Daoy (cell line): ENCODE measurements at places on chromosomes 7 and 10.

DNA sequence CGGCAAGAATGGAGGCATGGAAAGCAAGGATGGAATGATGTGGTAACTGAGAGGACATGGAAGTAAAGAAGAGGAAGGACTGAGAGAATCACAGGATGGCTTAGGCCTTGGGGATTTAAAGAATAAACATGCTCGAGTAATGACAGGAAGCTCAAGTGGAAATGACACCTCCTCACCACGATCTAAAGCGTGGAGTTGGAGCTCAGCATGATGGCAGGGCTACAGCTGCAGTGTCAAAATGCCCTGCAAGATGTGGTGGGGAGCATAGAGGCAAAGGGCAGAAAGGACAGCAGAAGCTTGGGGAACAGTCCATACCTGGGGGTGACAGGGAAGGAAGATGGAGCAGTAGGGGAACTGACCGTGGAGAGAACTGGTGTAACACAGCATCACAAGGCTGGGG is 229.5 kb upstream of the PLXNA4 start:
- DNase-seq, result no peak

DNA sequence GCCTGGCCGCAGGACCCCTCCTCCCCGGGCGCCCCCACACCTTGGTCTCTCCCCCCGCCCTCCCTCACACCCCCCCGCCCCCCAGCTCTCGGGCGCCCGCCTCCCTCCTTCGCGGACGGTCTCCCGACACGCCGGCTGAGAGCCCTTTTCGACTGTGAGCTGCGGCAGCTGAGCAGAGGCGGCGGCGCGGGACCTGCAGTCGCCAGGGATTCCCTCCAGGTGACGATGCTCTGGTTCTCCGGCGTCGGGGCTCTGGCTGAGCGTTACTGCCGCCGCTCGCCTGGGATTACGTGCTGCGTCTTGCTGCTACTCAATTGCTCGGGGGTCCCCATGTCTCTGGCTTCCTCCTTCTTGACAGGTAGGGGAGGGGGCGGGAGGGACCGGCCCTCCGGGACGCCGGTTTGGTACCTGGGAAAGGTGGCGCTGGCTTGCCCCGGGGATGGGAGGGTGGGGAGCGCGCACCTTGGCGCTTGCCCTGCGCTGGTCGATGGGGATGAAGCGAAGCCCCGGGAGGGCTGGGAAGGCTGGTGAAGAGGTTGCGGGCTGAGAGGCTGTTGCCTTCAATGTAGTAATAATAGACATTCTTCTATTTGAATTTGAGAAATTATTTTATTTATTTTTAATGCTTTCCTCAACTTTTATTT is at the start of gene BMPER:
BMPER (plus strand) TSS at position 151 of the 644 bp plus-strand sequence; CDS start at position 226, 75 bp downstream.
- DNase-seq, result peak; percentile 65

DNA sequence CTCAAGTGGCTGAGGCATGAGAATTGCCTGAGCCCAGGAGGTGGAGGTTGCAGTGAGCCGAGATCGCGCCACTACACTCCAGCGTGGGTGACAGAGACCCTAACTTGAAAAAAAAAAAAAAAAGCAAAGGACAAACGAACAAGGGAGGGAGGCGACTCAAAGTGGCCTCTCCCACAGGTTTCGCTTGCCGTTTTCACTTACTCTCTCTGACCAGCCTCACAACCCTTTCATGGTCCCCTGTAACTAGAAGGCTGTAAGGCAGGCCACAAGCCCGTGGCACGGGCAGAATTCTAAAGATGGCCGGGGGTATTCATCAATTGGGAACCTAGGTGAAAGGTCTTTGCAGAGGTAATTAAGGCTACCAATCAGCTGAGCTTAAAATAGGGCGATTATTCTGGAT is 25.5 kb downstream of the GNA12 start:
- no peak for DNase-seq

DNA sequence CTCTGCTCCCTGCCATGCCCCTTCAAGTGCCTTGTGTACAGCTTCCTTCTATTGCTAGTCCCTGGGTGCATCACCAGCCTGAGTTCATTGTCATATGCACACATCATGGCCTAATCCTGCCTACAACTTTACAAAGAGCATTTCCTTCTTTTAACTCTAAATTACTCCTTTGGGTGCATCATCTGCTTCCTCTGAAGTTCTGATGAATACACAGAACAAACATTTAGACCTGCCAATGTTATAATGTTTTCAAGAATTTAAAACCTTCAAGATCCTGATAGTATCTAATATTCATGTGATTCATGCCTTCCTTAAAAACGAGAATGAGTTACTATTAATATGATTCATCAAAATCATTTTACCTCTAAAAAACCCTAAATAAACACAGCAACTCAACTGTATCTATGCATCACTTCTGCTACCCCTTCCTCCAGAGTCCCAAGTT is 357.1 kb downstream of the MAGI2 start:
- DNase-seq, result no peak
